DMS153 (cell line): ENCODE measurements at places on chromosomes 16 and 17.

- no peak for DNase-seq
These were observed 9.7 kb upstream of the ALOX15B start for GRCh38 chr17:8029121-8029520.

GRCh38 chr16:49216593-49216992, 65.0 kb downstream of the CBLN1 start:
- DNase-seq: no peak

DNA sequence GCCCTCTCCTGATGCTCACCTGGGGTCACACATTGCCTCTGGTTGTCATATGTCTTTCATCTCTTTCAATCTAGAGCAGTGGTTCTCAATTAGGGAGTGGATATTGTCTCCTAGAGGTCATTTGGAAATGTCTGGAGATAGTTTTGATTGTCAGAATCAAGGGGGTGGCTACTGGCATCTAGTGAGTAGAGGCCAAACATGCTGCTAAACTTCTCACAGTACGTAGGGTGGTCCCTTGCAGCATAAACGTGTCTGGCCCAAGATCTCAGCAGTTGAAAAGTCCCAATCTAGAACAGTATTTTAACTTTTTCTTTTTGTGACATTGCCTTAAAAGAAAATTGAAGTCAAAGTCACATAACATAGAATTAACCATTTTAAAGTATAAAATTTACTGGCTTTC, 30.5 kb upstream of the SLC5A10 start:
- DNase-seq: no peak

DNA sequence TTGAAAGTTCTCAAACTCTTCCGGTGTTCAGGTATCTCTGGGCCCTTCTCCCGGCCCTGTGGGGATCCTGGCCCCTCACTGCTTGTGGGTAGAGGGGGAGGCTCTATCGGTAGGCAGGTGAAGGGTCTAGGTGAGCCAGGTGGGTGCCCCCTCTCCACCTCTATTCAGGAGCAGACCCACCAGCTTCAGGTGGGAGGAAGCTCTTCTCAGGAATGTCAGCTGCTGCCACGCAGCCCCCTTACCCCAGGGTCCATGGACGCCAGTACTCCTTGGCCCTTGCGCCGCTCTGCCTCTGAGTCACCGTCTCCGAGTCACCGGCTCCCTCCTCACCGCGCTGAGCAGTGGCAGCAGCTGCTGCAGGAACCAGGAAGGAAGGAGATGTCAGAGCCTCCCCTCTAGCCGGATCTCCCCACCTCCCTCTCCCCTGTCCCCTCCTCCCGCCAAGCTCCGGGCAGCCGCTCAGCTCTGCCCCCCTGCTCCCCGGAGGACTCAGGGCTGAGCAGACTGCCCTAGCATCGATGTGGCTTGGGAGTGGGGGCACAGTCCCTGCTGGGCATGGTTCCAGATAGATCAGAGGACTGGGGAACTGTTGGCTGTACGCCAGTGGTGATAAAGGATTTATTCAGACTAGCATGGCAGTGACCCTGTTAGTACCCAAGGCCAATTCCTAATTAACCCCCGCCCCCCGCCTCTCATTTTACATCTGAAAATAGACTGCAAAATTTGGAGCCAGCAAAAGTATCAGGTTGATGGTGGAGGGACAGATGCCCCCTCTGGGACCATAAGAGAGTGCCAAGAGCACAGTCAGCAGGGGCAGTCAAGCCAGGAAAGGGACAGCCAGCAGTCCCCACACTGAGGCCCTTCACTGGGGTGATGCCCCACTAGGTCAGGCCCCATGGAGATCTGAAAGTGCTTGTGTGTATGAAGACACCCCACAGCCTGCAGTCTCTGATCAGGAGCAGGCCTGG, at the start of gene OSBPL7:
OSBPL7 (minus strand) TSS at position 371 of the 968 bp plus-strand sequence. CDS start 1,516 bp downstream, outside the sequence.
- peak; percentile 78 for DNase-seq

- DNase-seq: no peak
These were observed 7.8 kb upstream of the TEX2 start for GRCh38 chr17:64270885-64271284.

GRCh38 chr16:74199842-74200124, 96.8 kb upstream of the PSMD7 start:
- no peak for DNase-seq

GRCh38 chr16:66596986-66597848, 7.3 kb upstream of the CMTM3 start:
- DNase-seq: no peak

- no peak for DNase-seq
These were observed 12.3 kb upstream of the ZFP90 start for GRCh38 chr16:68526782-68527145.

GRCh38 chr17:71726341-71726740, 394.5 kb upstream of the SOX9 start:
- DNase-seq: no peak

DNA sequence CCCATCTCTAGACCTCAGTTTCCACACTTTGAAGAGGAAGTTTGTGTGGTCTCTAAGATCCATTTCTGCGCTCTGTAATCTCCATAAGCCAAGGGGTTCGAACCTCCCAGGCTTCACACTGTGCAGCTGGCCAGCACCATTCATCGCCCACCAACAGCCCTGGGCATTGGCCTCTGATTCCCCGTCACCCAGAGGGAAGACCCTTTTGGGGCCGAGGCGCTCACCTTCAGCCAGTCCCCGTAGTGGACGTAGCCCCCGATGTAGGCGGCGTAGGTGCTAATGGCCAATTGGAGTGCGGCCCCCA, 678 bp downstream of the TMEM101 start:
- no peak for DNase-seq

DNA sequence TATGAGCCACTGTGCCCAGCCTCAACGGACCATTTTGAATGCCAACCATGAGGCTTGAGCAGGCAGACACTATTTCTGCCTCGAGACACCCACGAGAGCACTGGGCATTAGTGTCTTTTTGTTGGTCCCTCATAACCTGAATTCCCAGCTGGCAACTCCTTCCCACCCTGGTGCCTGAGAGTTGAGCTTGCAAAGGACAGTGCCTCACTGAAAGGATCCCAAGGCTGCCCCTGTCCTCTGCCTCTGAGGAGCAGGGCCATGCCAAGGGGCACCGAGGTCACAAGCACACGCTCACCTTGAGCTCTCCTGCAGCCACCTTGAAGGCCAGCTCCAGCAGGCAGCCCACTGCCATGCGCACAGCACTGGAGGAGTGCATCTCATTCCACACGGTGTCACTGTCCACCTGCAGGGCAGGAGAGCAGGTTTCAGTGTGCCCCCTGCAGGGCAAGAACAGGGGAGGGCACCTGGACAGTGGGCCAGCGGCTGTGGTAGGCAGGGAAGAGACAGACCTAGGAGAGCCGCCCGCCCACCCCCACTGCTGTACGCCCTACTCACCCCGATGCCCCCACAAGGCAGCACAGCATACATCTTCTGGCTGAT, 12.8 kb downstream of the G6PC3 start:
- DNase-seq: no peak

- no peak for DNase-seq
These were observed 179.2 kb downstream of the PARN start for GRCh38 chr16:14450846-14451245.

GRCh38 chr16:47461598-47462266, 601 bp downstream of the PHKB start:
- no peak for DNase-seq

GRCh38 chr16:58492735-58493134, 7.2 kb upstream of the NDRG4 start:
- no peak for DNase-seq

GRCh38 chr16:51624080-51624775, 473.2 kb upstream of the SALL1 start:
- DNase-seq: no peak

DNA sequence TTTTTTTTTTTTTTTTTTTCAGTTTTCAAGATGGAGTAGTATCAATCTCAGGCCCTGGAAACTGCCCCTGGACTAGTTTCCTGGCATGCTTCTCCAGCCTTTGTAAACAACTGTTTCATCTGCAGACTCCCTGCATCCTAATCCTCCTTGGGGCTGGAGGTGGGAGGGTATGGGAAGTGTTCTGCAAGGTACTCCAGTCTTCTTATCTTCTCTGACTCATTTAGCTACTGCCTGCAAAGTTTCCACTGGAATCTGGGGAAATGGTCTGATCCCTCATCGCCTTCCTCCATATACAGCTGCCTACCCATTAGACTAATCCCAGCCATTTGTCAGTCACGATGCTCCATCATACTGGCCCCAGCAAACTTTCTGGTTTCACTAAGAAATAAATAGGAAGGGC, 21.5 kb downstream of the COPZ2 start:
- no peak for DNase-seq

- DNase-seq: peak; percentile 62
These were observed 14.3 kb upstream of the NUBP1 start for GRCh38 chr16:10729104-10730048.
